ENCODE measurements at places on chromosomes 6 and 20.

DNA sequence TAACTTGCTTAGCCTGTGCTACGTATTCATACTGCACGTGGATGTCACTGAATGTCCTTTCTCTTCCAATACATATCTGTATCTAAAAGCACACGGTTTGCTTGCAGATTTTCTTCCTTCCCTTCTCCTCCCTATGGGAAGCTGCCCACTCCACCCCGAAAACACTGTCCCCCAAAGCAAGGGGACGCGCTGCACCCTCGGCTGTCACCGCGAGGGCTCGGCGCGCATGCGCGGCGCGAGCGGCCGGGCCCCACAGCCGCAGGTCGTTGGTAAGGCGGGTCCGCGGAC lies 659 bp downstream of the TMX4 start:
- DNase-seq: no peak

DNA sequence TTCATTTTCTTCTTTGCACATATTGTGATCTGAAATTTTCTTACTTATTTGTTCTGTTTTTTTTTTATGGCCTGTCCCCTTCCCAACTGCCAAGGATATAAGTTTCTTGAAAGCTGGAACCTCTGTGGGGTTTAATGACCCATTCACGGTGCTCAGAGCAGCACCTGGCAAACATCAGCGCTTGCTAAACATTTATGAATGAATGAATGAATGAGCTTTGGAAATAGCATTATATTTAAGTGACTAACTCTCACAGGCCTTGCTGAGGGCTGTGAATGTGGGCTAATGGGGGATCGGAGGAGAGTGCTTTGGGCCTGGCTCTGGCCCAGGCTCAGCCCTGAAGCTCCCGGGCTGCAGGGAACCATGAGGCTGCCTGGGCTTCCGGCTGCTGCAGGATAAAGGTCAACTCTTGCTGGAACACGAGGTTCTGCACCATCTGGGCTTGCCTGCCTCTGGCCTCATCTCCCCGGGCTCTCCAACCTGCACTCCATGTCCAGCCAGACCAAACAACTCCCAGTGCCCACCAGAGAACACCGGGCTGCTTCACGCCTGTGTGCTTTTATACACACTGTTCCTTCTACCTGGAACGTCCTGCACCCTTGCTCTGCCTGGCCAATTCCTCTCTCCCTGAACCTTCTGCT lies 14.6 kb upstream of the ARMC12 start:
- DNase-seq: peak; percentile 63

- DNase-seq: no peak
Observed at GRCh38 chr6:150142670-150143515, at the start of gene PPP1R14C. PPP1R14C (plus strand) TSS chr6:150143044; CDS start chr6:150143193, 149 bp downstream.

DNA sequence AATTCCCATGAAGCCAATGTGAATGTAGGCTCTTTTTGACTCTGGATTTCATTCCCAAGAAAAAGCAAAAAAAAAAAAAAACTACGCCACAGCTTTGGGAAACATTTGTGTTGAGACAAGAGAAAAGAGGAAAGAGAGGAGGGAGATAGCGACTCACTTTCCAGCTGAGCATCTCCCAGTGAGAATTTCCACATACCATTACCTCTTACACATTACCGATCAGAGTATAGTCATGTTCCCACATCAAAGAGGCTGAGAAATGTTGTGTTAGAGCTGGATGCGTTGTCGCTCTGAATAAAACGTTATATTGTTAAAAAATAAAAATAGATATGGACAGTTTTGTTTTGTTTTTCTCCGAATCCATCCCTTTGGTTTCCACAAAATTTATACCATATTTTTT lies 1019.3 kb upstream of the ADGRB3 start:
- DNase-seq: no peak

DNA sequence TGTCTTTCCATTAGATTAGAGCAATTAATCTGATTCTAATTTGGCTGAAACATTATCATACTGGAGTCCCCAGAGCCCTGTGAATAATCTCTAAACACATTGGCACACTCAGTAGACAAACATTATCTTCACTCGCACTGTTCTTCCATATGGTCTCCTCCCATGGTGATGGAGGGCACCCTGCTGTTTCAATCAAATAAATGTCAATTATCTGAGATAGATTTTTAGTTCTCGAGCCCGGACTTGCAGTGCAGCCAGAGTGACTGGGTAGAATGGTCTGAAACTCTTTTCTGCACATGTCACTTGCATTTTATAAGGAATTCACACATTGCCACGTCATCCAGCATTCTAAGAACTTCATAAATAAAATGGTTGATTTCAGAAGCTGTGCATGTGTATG lies 90.6 kb upstream of the MAP3K7 start:
- no peak for DNase-seq

- no peak for DNase-seq
Observed at GRCh38 chr6:34914358-34914757, 25.3 kb downstream of the ANKS1A start.

DNA sequence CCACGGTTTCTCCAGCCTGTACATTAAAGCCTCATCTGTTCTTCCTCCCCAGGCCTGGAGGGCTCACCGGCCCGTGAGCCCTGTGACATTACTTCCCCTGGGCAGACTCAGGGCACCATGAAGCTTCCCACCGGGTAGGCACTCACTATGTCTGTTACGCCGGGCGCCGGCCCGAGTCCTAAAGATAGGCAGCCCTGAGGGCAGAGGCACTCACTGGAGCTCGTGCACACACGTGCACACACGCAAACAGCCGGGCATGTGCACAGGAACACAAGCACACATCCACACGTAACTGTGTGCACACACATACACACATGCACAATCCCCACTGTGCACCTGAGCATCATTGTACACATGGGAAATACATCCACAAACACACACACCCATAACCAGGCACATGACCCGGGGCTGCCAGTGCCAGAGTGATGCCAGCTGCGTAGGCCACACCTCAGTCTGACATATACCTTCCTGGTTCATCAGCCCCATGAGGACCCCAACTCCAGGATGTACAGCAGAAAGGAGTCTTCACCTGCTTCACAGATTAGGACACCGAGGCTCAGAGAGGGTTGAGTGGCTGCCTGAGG lies 83.7 kb downstream of the YTHDF1 start:
- no peak for DNase-seq

DNA sequence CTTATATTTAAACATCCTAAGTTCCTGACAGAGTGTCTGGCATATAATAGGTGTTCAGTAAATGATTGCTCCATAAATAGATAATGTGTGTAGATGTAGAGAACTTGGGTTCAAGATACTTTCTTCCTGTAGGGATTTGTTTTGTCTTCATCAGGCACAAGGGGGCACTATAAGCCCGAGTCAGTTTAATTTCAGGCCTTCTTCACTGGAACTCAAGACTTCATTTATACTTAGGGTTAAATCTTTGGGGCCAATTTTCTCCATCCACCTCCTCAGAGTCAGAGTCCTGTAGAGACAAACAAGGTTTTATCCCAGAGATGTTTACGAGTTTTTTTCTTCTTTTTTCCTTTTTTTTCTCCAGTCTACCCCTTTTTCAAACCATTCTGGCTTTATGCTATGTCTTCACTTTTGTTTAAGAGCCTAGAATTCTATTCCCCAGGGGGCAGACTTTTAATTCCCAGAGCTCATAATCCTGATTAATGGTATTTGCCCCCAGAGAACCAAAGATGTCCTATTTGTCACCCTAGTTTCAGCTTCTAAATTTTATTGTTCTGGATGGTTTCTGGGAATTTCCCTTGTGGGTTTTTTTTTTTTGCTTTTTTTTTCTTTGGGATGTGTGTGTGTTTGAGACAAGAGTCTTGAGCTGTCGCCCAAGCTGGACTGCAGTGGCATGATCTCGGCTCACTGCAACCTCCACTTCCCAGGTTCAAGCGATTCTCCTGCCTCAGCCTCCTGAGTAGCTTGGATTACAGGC lies 88.4 kb downstream of the HFE start:
- peak; percentile 51 for DNase-seq

DNA sequence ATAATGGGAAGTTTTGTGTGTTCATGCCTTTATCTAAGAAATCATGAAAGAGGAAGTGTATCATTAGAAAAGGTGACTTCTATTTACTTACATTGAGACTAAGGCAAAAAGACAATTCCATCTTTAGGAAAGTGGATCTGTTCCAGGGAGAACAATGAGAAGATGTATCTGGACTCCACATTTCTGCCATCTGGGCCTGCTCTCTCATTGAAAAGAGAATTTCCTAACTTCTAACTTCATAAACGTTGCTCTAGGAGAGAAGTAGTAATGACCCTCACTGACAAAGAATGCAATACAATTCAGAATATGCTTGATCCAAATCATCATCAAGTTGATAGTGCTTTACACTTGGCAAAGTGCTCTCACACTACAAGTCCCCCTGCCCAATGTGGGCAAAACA lies 294.2 kb downstream of the OGFRL1 start:
- DNase-seq: no peak

DNA sequence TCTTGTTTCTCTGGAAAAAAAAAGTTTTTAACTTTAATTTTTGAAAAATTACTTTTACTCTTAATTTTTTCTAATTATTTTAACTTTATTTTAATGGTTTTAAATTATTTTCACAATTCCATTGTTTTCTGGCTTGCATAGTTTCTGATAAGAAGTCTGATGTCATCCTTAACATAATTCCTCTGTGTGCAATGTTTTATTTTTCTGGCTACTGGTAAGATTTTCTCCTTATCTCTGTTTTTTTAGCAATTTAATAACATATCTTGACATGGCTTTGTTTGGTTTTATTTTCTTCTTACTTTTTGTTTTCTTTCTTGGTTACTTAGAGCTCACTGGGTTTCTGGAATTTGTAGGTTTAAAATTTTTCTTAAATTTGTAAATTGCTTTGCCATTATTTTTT lies 114.8 kb downstream of the TBXT start:
- DNase-seq: no peak

GRCh38 chr20:52446421-52447224 lies 255.0 kb upstream of the ZFP64 start:
- DNase-seq: no peak

- no peak for DNase-seq
Observed at GRCh38 chr6:168134560-168135201, 55.7 kb upstream of the FRMD1 start.

GRCh38 chr20:13302647-13303450 lies 81.8 kb downstream of the ISM1 start:
- no peak for DNase-seq

DNA sequence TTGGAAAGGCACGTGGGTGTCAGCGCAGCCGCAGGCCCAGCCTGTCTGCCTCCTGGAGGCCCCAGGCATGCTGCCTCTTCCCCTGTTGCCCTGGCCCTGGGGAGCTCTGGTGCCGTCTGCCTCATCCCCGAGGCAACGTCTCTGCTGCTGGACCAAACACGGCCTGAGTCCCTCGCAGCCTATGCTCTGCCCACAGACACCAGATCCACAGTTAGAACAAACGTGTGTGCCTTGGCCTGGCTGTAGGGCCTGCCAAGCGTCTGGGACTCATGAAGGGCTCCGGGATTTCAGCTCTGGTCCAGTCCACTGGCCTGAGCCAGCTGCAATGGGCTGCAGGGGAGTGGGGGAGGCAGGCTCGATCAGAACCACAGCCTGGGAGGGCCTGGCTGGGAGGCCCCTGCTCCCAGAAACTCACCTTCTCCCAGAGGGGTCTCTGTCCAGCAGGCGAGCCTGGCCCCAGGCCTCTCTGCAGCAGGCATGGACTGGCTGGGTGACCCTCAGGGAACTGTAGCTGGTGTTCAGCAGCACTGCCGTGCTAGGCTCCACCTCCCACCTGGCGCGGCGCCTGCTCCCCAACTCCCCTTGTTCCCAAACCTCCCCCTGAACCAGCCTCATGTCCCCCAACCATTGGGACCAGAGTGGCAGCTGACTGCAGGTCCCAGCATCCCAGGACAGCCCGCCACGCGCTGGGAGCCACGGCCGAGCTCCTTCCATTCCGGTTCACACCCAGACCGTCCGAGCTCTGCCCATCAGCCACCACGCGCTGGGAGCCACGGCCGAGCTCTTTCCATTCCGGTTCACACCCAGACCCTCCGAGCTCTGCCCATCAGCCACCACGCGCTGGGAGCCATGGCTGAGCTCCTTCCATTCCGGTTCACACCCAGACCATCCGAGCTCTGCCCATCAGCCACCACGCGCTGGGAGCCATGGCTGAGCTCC lies 197.0 kb downstream of the DLL1 start:
- DNase-seq: no peak

GRCh38 chr6:140320081-140321080 lies 945.9 kb upstream of the CITED2 start:
- DNase-seq: peak; percentile 23

DNA sequence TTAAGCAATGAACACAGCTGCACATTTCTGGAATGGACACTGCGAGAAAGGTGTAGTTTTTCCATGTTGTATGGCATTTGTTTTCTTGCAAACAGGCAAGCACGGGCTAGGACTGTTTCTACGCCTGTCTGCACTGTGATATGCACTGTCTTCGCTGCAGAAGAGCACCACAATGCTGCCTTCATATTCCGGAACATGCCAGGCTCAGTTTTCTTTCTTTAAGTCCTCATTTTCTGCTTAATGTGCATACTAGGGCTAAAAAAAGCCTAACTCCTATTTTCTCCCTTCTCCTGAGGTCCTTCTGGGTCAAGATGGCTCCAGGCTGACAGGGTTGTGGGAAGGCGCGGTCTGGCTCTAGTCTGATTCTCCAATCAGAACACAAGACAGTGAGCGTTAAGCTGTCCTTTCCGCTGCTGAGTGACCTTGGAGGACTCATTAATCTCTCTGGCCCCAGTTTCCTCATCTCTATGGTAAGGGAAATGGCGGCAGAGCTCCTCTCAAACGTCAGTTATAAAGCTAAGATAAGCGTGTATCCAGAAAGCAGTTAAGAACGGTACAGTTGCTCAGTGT lies 379.9 kb downstream of the C6orf118 start:
- DNase-seq: no peak

DNA sequence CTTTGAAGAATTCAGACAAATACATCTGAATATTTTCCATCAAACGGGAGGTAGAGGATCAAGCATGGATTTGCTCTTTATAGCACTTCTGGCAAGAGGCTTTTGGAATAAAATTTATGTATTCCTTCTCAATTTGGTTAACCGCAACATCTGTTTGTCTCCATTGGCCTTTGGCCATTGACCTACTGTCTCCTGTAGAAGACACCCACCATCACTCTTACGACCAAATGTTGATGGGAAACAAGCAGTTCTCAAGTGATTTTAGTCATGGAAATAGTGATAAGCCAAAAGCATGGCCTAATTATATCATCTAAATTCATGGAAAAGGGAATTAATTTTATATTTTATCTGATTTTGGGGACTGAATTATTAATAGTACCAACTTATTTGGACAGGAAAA lies 591.9 kb downstream of the CD109 start:
- no peak for DNase-seq

DNA sequence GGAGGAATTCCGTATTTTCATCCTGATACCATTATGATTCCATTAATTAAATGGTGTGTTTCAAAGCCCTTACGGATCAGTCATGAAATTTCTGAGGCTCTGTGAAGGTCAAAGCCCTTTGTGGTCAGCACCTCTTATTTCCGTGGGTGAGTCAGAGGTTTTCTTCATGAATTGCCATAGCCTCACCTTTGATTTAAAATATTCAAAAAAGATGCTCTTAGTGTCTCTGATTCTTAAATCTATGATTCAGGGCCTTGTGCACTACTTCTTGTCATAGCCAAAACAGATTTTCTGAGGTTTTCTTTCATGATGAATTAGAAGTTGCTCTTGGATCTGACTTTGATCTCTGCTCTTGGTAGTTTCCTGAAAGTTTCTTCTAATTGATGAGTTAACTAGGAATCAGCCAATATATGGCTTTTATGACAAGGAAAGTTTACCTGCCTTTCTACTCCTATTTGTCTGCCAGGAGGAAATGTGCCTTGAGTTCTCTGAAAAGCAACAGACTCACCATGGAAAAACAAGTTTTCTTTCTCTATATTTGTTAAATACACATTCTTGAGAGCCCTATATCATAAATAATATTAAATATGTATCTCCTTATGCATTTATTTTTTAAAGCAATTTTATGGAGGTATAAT lies 613.0 kb downstream of the UTRN start:
- DNase-seq: no peak
